ENCODE measurements at places on chromosomes 6 and 20. TPM values are rescaled to one million over a fixed set of nuclear protein-coding genes. Genes with fewer than 3 reads are reported as not detected.

The TNXB gene
- 59.9 TPM for total RNA-seq

The DNAAF9 gene
- 29.1 TPM for total RNA-seq

The ILRUN gene
- total RNA-seq, result 104 TPM

The SLC29A1 gene
- 105 TPM for total RNA-seq

The KCNQ5 gene
- not detected for total RNA-seq

The TREM1 gene
- 2.6 TPM for total RNA-seq

The EPPIN gene
- not detected for total RNA-seq

The PCK1 gene
- total RNA-seq, result 0.48 TPM

The SIRPG gene
- not detected for total RNA-seq

The SULF2 gene
- total RNA-seq, result 39.7 TPM
